ENCODE measurements at places on chromosomes 3 and 15.

- no peak for DNase-seq
These were observed 1.5 kb downstream of the OR5H14 start for GRCh38 chr3:98148751-98149150.

DNA sequence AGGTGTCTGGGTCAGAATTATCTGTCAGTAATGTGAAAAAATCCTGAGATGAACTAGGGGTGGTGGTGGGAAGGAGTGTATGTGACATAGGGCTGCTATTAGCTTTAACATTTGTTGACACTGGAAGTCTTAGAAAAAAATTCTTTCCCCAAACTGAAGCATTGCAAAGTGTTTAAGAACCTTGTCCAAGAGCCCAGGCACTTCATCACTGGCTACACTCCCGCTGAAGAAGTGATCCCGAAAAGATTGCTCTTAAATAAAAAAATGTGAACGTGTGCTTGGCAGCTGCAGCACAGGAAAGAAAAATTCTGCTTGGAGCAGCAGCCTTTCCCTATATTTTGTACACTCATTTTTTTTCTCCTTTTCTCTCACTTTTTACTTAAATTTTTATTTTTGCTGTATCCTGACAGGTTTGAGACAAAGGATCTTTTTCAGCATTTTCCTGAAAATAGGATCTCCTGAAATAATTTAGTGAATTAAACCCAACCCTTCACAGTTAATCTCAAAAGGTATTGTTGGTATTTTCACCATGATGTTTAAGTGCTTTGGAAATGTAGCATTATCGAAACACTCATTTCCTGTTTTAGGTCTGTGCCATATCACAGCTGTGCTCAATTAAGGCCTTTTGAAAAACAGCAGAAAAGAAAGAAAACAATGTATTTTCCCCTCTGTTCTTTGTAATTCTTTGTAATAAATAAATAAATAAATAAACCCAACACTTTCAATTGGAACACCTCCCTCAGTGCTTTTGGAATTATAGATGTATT is 477.6 kb downstream of the ZNF385D start:
- no peak for DNase-seq

GRCh38 chr3:122349171-122349570 is 24.1 kb downstream of the CSTA start:
- DNase-seq: no peak

DNA sequence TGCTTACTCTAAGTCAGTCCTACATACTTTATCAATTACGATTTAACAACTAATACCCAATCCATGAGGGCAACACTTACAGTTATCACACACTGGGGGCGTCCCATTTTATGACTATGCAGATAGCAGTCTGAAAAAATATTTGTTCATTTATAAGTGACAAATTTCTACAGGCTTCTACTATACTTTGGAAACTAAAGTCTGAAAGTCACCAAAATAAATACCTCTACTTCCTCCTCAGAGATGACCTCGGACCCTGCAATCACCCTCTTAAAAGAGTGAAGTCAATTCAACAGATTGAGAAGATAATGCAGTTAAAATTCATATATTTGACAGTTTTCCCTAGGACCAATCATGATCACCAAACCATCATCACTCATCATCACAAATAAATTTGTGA is 76.6 kb downstream of the GSK3B start:
- DNase-seq: no peak

- no peak for DNase-seq
These were observed 35.2 kb downstream of the SRPRB start for GRCh38 chr3:133840767-133841166.

DNA sequence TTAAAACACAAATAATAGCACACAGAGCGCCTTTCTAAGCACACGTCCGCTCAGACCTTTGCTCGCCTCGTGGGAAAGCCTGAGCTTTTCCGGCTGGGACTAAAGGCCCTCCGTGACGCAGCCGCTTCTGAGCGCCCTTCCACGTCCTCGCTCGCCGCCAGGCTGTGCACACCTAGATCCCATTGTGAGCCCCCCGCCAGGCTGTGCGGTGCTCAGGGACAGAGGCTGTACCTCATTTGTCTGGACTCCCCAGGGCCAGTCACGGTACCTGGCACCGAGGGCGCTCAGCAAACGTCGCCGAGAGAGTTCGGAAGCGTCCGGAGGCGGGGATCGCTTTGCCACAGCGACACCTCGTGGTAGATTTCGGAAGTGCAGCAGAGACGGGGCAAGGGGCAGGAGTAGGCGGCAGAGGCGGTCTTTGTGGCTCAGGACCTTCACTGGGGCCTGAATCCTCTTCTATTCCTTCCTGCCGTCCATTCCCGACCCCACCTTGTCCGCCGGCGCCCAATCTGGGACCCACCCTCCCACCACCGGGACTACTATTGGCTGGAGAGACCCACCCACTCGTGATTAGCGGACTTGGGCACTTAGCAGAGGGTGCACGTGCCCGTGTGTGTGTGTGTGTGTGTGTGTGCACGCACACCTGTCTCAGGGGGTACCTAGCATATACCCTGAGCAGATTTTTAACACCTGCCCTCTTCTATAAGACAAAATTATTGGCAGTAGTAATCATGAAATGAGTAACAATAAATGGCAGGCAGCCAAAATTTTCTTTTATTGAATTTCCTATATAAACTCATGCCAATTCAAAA is 65.6 kb downstream of the RHCG start:
- no peak for DNase-seq

GRCh38 chr3:14861446-14862302 is 42.9 kb downstream of the FGD5 start:
- DNase-seq: no peak

DNA sequence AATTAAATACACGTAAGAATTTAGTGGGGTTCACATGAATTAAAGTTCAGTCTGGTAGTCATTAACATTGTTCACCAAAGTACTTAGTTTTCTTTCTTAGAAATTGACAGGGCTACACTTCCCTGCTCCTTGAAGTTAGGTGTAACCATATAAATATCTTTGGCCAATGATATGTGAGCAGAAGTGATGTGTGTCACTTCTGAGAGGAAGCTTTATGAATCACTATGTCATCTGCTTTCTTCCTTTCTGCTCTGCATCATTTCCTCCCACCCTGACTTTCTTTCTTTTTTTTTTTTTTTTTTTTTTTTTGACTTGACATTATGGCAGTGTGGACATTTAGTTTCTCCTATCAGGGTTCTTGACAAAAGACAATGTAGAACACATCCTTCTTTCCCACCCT is 156.2 kb upstream of the COL8A1 start:
- DNase-seq: no peak

DNA sequence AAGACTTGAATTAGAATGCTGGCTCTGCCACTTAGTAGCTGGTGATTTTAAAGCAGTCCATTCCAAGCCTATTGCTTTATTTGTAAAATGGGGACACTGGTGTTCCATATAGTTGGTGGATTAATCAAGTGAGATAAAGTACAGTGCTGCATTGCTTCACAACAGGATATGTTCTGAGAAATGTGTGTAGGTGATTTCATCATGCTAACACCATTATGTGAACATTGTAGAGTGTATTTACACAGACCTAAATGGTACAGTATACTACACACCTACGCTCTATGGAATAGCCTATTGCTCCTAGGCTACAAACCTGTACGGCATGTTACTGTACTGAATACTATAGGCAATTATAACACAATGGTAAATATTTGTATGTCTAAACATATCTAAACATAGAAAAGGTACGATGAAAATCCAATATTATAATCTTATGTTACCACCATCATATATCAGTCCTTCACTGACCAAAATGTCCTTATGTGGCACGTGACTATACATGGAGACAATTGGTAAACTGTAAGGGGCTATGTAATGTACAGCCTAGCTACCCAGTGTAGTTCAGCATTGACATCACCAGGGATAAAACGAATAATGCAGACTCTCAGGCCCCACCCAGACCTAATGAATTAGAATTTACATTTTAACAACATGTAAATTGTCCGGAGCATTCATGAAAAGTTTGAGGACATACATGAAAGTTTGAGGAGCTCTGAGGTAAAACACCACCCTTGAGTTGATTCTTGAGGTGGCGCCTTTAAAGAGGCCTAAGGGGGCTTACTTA is 121.4 kb upstream of the BFSP2 start:
- no peak for DNase-seq

DNA sequence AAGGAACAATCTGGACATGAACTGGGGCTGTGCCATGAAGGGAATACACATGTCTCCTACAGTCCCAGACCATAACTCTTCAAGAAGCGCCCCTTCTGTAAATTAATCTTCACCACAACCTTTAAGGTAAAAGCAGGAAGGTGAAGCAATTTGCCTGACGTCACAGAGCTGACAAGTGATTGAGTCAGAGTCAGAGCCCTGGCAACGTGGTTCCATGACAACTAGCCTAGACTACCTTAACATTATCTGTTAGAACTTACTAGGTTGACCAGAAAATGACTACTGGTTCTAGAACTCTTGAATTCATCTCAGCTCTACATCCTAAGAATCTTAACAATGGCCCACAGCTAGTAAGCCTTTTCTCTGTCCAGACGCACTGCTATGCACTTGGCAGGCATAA is 124.6 kb downstream of the NTRK3 start:
- DNase-seq: no peak

DNA sequence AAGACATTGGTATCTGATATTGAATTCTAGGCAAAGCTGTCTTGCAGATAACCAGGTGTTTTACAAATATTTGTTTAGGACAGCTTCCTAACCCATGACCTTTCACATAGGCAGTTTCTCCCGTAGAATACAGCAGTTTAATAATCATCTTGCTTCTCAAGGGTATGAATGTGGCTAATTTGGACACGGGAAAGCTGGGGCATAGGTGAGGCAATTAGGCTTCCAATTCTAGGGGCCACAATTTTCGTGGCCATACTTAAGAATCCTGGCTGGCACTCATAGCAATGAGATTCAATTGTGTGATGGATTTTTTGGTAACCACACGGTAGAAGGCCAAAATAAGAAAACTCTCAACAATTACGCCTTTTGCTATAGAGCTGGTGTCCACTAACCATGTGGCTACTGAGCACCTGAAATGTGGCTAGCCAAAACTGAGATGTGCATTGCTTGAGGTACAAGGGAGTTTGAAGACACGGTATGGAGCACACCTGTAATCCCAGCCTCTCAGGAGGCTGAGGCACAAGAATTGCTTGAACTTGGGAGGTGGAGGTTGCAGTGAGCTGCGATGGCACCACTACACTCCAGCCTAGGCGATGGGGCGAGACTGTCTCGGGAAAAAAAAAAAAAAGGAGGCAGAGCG is 34.4 kb downstream of the TFRC start:
- DNase-seq: no peak

- no peak for DNase-seq
These were observed 98.9 kb downstream of the IQSEC1 start for GRCh38 chr3:12974334-12974733.

DNA sequence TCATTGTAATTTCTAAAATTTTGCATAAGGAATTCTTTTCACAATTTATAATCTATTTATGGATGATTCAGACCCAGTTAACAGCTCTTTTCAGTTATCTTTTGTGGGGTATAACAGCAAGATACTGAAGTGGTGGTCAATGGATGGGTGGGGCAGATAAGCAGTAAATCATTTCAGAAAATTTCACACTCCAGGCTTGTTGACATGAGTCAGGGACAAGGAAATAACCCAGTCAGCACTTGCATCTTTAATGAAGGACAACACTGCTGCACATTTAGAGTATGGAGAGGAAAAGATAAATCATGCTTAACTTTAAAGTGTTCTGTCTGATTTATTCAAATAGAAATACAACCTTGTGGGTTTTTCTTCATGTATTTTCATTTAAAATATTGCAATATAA is 181.6 kb downstream of the ROBO1 start:
- DNase-seq: no peak

- DNase-seq: no peak
These were observed 308.5 kb upstream of the MDFIC2 start for GRCh38 chr3:70620956-70621355.

DNA sequence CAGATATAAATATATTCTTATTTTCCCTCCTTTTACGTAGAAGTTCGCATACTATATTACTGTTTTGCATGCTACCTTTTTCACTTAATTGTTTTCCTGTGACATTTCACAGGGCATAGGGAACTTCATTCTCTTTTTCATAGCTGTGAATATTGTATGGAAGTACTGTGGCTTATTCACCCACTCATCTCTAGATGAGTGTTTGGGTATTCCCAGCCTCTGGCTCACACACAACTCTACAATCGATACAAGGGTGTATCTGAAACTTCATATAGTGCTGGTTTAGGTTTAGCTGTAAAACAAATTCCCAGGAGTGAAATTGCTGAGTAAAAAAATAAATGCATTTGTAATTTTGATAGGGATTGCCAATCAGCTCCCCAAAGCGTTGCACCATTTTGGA is 55.3 kb upstream of the MAGI1 start:
- no peak for DNase-seq

- no peak for DNase-seq
These were observed 186.6 kb upstream of the ROPN1 start for GRCh38 chr3:124178531-124178930.

GRCh38 chr3:171458864-171459136 is 1.4 kb downstream of the TNIK start:
- DNase-seq: no peak

GRCh38 chr15:43314171-43314570 is 16.2 kb downstream of the LCMT2 start:
- DNase-seq: no peak

GRCh38 chr15:75049392-75049791 is 26.0 kb downstream of the PPCDC start:
- no peak for DNase-seq

- DNase-seq: no peak
These were observed 52.2 kb upstream of the ACTL6A start for GRCh38 chr3:179510496-179510895.

DNA sequence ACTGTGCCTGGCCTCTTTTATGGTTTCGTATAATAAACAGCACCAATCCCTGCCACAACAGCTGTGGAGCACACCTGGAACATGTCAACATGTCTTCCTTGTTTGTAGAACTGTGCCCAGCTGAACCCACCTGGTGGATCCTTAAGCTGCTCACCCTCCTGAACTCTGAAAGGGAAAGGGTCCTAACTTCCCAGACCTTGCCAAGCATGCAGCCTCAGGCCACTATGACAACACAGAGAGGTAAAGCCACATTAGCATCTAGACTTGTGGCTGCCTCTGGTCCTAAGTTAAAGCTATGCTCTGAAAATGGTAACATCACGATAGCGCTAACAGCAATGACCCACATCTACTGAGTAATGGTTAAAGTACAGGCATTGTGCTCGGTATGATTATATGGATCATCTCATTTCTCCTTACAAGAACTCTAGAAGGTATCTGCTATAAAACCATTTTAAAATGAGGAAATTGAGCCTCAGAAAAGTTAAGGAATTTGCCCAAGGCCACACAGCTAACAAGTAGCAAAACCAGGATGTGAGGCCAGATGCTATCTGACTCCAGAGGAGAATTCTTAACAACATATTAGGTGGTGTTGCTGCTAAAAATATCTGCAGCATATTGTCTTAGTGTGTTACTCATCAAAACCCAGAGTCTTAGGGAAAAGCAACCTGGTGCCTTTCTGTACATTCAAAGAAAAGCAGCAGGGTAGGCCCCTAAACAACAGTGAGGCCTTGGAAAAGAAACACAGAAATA is 23.1 kb upstream of the HERC1 start:
- DNase-seq: no peak

- DNase-seq: no peak
These were observed 485.4 kb upstream of the TPRG1 start for GRCh38 chr3:188686324-188686723.

Data from esophagus squamous epithelium (tissue), 5 donors.